A549 treated with AZD2906 at 1 μM for 4 hours (cell line): ENCODE measurements at places on chromosomes 5 and 9. TPM values are rescaled to one million over a fixed set of nuclear protein-coding genes. Genes with fewer than 3 reads are reported as not detected.

SLC46A2 gene
- total RNA-seq, result 0.02 TPM in 1 of 5 replicates, not detected in the others

CXCL14 gene
- total RNA-seq, result 0.09 to 0.38 TPM (median 0.27 TPM) in 5 replicates

TNIP1 gene
- total RNA-seq, result 142 to 156 TPM (median 153 TPM) in 5 replicates

ERCC8 gene
- total RNA-seq, result 10.9 to 20.4 TPM (median 12.0 TPM) in 5 replicates

EXD3 gene
- 4.8 to 6.5 TPM (median 5.7 TPM) in 5 replicates for total RNA-seq

GBGT1 gene
- total RNA-seq, result 1.4 to 2.6 TPM (median 2.0 TPM) in 5 replicates

PTCH1 gene
- total RNA-seq, result 2.6 to 4.0 TPM (median 3.4 TPM) in 5 replicates

TOR4A gene
- 18.3 to 26.4 TPM (median 25.4 TPM) in 5 replicates for total RNA-seq

RNF14 gene
- total RNA-seq, result 52.3 to 84.2 TPM (median 67.1 TPM) in 5 replicates

TNFSF8 gene
- total RNA-seq, result not detected in 5 replicates

ZNF366 gene
- not detected in 5 replicates for total RNA-seq

SLC6A3 gene
- total RNA-seq, result 1.00 to 2.2 TPM (median 1.3 TPM) in 5 replicates

SPATA31C1 gene
- not detected in 5 replicates for total RNA-seq

GPX8 gene
- total RNA-seq, result 30.6 to 36.7 TPM (median 32.4 TPM) in 5 replicates

TTC16 gene
- total RNA-seq, result 0.02 to 0.06 TPM (median 0.05 TPM) in 5 replicates

CCL28 gene
- 0.06 to 0.34 TPM (median 0.15 TPM) in 5 replicates for total RNA-seq

DOCK8 gene
- total RNA-seq, result 0.29 to 0.71 TPM (median 0.51 TPM) in 5 replicates

ABO gene
- not detected in 5 replicates for total RNA-seq

SELENOP gene
- 0.15 to 0.58 TPM (median 0.37 TPM) in 5 replicates for total RNA-seq
